ENCODE measurements at places on chromosomes 3 and 15.

DNA sequence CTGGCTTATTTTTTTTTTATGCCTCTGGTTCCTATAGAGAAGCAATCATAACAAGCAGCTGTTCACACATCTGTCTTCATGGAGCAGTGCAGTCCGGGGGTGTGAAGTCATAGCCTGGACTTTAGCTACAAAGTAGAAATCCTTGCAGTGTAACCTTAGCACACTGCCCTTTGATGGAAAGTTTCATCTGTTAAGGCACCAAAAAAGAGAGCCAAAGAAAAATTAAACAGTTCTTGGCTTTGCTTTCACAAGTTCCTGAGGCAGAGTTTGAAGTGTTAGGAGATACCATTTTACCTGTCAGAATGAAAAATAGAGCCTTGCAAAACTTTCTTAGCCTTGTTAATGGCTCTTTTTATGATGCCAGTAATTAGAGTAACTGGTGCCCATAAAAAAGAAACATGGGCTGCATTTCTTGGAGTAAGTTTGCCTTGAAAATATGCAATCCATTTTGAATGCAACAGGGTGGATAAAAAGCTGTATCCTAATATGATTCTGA is 84.1 kb downstream of the PIK3R4 start:
- H3K4me1 ChIP-seq = peaks cover 41% of the 10 kb centered on the region
- H3K4me3 ChIP-seq = no peak overlapping the region
- no peak for DNase-seq
- peaks cover 13% of the 10 kb centered on the region for H3K36me3 ChIP-seq
- no peak overlapping the region for H3K27ac ChIP-seq
- no peaks in the 10 kb centered on the region for H3K27me3 ChIP-seq

DNA sequence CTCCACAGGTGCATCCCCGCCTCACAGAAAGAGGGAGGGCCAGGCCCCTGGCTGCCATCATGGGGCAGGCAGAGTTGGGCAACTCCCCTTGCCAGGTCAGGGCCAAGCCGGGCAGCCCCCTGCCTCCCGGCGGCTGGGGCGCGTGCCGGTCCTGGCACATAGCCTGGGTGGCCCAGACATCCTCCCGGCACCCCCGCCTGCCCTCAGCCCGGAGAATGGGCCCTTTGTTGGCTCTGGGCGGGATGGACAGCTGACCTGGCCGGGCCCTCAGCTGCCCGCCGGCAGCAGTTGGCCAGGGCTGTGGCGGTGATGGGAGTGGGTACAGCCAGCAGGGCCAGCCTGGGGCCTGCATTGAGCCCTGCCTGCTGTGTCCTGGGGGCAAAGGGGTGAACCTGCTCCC is 16.5 kb downstream of the PLXNA1 start:
- no peaks in the 10 kb centered on the region for H3K36me3 ChIP-seq
- H3K4me1 ChIP-seq = peaks cover 12% of the 10 kb centered on the region
- H3K27ac ChIP-seq = no peak overlapping the region
- no peak for DNase-seq

- H3K27me3 ChIP-seq = peaks cover 35% of the 10 kb centered on the region
- DNase-seq = no peak
- no peak overlapping the region for H3K4me3 ChIP-seq
- no peak overlapping the region for H3K27ac ChIP-seq
- H3K4me1 ChIP-seq = peaks cover 4% of the 10 kb centered on the region
These were observed 40.0 kb upstream of the TJP1 start for GRCh38 chr15:29862271-29862670.

GRCh38 chr3:17481116-17481515 is 261.3 kb downstream of the TBC1D5 start:
- no peaks in the 10 kb centered on the region for H3K36me3 ChIP-seq
- no peak overlapping the region for H3K27ac ChIP-seq
